ENCODE measurements at places on chromosomes 7 and 10.

GRCh38 chr10:101047268-101047667 is 14.5 kb upstream of the KAZALD1 start:
- no peak for DNase-seq

- DNase-seq, result no peak
Observed at GRCh38 chr10:18683427-18683826, 24.2 kb downstream of the ARL5B start.

DNA sequence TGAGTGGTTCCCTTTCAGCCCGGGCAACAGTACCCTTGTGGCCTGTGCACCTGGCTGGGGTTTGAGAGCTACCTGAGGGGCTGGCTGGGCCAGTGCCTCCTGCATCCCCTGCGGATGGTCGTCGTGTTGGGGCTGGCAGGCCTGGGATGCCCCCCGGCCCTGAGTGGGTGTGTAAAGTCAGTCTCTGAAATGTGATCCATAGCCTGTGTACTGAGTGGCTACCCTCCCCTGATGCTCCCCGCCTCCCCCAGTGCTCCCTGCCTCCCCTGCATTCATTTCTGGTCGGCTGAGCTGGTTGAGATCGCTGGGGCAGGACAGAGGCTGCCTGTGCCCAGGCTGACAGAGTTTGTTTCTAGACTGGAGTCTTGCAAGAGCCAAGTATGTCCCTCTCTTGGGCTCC is 9.3 kb downstream of the ZNF316 start:
- DNase-seq, result no peak

- no peak for DNase-seq
Observed at GRCh38 chr10:6135039-6135438, 46.2 kb downstream of the RBM17 start.

DNA sequence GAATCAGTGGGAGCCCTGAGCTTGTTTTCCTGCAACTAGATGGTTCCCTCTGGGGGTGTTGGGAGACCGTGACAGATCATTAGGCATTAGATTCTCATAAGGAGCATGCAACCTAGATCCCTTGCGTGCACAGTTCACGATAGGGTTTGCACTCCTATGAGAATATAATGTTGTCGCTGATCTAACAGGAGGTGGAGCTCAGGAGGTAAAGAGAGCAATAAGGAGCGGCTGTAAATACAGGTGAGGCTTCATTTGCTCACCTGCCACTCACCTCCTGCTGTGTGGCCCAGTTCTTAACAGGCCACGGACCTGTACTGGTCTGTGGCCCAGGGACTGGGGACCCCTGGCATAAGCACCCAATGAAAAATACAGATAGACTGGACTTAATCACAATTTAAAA is 10.7 kb downstream of the SLC26A3 start:
- DNase-seq, result no peak

DNA sequence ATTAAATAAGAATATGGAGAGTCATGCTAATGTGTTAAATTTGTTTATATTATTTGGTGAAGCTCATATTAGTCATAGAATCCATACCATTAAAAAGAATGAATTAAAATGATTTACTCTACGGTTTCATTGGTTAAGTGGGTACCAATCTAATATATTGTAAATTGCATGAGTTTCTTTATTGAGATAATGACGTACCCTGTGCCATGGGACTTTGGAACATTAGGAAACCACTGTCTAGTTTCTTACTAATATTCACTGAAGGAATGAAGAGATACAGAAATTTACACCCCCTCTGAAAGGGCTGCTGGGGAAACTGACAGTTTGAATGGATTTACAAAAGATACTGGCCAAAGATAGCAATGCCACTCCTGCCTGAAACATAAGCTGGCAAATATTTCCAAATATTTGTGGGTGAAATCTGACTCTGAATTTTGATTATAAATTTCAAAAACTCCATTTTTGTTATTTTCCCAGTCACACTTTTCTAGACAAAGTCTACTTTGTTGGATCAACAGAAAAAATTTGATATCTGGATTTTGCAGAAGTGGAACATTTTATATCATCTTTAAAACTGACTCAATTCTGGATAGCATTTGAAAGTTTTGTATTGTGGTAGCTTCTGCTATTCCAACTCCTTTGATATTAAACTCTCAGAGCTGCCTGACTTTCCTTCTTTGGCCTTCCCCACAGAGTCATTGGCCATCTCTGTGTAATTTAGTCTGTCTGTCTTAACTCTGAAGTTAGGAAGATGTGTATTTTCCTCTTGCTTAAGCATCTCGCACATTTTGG is 22.3 kb downstream of the MDFIC start:
- DNase-seq, result no peak

DNA sequence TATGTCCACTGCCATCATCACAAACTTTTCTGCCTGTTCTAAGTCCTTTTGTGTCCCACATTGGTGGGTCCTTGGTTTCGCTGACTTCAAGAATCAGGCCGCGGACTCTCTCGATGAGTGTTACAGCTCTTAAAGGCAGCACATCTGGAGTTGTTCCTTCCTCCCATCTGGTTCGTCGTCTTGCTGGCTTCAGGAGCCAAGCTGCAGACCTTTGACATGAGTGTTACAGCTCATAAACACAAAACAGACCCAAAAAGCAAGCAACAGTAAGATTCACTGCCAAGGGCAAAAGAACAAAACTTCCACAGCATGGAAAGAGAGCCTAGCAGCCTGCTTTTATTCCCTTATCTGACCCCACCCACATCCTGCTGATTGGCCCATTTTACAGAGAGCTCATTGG is 30.2 kb downstream of the ASNS start:
- DNase-seq, result no peak

DNA sequence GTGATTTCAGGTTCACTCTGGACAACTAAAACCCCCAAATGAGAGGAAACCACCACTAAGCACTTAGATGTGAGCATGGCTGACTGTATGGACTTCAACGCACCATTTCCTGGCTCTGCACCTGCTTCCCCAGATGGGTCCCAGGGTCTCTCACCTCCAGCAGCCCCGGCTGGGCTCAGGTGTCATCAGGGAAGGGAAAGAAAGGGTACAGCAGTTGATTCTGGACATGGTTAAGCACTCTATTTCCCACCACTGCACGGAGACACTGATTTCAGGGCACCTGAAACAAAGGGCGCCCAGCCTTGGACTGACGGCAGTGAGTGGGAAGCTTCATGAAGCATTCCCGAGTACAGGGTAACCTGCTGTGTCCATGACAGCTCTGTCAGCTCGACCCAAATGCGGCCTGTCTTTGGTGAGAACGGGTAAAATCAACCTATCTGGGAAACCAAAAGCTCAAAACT is 19.0 kb downstream of the FAM53B start:
- no peak for DNase-seq

GRCh38 chr10:22259280-22259679 is 41.5 kb upstream of the EBLN1 start:
- no peak for DNase-seq

DNA sequence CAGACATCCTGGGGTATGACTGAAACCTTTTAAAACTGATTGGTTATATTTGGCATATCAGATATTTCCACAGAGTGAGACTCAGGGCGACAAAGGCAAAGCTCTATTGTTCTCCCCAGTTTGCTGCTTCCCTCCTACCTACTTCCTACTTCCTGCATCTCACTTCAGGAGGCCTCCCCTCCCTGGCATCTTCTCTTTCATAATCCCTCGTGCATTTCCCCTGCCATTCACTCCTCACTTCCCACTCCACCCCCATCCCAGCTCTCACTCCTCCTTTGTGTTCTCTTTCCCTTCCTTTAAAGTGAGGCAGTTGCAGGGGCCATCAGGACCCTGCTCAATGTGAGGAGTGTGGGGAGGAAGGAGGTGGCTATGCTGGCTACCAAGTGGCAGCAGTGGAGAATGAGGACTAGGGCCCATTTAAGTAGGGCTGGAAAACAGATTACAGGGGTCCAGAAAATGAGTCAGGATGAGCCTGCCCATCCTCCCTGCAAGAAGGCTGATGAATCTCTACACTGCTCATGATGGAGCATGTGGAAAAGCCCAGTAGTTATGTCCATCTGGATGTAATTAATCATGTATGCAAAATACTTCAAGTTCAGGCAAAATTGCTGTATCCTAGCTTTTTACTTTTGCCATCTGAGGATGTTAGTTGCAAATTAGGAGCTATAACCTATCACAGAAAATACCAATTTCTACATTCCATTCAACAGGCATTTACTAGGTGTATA is 311.8 kb upstream of the IMMP2L start:
- DNase-seq, result peak; percentile 5
